ENCODE measurements at places on chromosomes 5 and 9.

DNA sequence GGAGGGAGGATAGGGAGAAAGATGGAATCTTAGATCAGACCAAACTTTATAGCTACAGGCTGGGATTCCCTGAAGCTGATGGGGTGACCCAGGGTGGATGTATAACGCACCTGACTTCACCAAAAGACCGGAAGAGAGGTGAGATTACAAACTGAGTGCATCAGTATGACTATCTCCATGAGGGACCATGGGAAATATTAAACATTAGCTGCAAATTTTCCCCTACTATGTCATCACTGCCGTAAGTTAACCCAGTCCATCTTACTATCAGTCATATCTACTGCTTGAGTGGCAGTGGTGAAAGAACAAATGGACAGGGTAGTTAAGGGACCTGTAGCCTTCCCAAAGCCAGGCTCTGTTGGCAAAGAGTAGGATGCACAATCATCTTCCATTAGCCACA lies 368.3 kb downstream of the EFNA5 start:
- no peak for DNase-seq

DNA sequence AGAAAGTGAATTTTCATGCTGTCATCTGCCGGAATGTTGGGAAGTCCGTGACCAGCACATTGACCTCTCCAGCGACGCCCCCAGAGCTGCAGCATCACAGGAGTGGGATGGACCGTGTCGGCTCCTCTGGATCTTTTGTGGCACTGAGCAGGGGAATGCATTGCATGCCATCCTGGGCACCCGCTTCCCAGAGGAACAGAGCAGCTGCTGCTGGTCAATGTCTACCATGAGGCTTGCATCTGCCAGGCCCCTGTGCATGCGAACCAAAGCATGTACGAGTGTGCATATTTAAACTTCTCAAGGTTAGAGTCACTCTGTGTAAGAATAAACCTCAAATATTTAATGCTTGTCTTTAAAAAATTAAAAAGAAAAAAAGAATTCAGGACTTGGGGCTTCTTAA lies 414.8 kb downstream of the GADD45G start:
- no peak for DNase-seq

DNA sequence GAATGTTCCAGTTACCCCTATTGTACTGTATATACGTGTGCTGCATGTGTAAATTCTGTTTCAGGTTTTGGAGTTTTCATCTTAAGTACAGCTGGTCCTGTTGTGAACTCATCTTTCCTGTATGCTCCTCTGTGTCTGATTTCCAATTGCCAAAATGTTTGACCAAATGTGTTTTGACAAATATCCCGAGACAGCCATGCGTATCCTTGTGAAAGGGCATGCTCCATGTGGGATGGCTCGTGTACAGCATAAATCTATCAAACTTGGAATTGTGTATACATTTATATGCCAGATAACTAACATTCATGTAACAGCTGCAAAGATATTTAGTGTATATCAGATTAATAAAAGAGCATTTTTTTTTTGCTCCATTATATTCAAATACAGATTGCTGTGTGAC lies 69.5 kb upstream of the IQGAP2 start:
- DNase-seq, result no peak

GRCh38 chr9:27861887-27862286 lies 288.6 kb upstream of the C9orf72 start:
- DNase-seq, result no peak
